ENCODE measurements at places on chromosomes 6 and 20.

DNA sequence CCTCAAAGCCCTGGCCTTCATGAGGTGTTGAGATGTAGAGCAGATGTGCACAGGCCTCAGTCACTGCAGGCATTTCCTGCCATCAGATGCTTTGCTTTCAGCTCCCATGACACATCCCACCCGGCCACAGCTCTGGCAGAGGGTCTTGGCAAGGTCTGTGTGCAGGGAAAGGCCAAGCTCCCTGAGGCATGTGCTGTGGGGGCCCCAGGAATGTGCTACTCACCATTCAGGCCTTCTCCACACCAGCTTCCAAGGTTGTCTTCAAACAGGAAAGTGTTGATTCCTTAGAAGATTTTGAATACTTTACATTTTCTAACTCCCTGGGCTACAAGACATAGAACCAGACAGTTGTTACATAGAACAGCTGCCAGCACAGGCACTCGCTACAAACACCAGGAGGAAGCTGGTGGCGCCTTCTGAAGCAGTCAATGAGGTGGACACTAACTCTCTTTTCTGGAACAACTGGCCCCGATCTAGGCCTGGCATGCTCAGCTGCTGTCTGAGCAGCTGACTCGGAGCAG lies 27.8 kb downstream of the CASS4 start:
- DNase-seq: peak; percentile 37

DNA sequence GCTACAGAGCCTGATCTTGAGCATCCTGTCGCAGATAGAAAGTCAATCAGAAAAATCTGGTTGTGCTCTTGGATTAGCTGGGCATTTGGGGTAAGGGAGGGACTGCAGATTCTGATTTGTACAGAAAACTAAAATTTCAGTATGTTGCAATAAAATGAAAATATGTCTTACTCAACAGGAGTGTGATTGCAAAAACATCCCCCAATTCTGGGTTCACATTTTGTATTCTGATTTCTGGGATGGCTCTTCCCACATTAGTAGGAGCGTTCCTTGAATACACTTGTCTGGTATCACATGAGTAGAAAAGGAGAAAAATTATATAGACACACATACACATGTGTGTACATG lies 40.5 kb downstream of the PANK2 start:
- DNase-seq: no peak

- DNase-seq: no peak
These were observed 7.6 kb downstream of the ENPP4 start for GRCh38 chr6:46137387-46137786.

DNA sequence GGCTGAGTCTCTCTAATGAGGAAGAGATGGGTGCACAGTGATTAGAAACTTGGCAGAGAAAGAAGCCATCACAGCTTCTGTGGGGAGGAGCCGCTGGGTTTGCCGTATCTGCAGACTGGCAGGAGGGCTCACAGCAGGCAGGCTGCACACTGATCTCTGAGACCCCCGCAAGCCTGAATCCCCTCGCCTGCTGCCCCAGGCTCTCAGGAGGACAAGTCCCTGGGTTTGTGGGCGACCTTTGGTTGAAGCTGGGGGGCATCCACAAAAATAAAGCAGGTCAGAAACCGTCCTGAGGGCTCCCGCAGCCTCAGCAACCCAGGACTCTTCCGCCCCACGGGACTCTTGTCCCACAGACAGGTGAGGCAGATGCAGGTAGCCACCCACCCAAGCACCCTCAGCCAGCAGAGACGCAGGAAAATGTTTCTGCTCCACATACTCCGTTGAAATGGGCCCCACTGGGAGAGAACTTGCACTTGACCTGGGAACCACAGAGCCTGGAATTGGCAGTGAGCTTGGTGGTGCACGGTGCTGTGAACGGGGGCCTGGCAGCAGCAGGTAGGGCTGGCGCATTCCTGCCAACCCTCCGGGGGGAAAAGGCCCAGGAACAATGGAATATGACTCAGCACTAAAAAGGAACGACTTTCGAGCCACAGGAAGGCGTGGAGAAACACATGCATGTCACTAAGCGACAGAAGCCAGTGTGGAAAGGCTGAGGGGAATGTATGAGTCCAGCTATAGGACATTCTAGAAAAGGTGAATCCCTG lies 89.9 kb downstream of the YTHDF1 start:
- no peak for DNase-seq

- no peak for DNase-seq
These were observed 6.2 kb downstream of the NKX2-2 start for GRCh38 chr20:21507400-21508229.

DNA sequence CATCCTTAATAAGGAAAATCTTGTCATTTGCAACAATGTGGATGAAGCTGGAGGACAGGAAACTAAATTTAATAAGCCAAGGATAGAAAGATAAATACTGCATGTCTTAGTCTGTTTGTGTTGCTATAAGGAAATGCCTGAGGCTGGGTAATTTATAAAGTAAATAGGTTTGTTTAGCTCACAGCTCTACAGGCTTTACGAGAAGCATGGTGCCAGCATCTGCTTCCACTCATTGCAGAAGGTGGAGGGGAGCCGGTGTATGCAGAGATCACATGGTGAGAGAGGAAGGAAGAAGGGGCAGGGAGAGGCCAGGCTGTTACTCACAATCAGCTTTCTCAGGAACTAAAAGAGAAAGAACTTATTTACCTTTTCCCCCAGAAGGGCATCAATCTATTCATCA lies 118.9 kb upstream of the SMLR1 start:
- DNase-seq: peak; percentile 10

GRCh38 chr6:29519291-29520010 lies 31.7 kb upstream of the MAS1L start:
- no peak for DNase-seq

DNA sequence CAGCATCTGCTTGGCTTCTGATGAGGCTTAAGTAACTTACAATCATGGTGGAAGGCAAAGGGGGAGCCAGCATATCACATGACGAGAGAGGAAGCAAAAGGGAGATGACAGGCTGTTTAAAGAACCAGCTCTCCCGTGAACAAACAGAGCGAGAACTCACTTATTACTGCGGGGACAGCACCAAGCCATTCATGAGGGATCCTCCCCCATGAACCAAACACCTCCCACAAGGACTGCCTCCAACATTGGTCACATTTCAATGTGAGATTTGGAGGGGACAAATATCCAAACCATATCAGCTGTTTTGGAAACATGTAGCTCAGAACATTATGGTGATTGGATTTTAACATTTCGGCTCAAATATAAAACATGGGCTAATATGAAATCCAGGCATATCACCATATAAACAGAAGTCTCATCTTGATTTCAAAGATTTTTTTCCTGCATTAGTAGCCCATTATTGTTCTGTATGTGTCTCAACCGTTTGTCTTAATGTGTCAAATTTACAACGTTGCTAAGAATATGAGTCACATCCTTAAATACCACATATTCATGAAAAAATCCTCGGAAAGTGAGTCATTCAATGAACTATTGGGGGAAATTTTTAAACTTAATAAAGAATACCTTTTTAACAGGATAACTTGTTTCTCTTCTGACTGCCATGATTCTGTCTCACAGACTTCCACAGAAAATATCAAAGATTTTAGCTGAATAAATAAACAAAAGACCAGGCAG lies 894.3 kb downstream of the TFAP2A start:
- peak; percentile 89 for DNase-seq

DNA sequence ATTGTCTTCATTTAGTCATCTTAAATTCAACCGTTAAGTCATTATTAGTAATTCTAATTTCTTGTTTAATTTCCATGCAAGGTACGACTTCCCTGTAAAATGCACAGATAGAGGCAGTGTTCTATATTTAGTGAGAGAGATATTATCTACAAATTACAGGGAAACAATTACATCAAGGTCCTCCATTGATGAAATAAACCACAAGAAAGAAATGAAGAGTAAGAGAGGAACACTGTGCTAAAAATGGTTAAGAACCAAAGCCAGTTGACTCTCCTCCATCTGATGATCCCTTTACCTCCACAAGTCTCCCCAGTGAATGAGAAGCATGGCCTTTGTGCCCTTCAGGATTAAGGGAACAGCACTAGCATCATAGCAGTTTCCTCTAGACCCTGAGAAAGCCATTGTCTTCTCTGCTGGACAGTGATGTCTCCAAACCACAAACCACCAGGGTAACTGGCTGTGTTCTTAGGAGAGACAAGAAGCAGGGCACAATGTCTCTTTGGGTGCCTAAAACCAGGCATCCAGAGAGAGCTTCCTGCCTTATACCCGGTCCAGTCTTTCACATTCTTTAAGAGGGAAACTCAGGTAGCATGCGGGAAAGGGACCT lies 38.1 kb downstream of the IRF4 start:
- no peak for DNase-seq

DNA sequence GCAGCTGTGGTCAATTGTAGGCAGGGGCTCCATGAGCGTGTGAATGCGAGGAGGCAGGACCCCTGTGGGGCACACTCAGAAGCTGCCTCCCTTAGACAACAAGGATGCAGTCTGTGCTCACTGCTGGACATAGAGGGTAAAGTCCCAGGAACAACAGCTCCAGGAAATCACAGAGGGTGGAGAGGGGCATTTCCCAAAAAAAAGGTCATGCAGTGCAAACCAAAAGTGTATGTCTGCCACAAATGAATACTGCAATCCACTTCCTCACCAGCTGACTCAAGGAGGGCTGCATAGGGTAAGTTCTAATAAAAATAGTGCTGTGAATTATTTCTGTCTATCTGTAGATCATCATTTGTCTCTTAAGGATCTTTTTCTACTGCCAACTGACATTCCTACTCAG lies 95.8 kb downstream of the RNF182 start:
- DNase-seq: no peak

- DNase-seq: no peak
These were observed 8.0 kb downstream of the PRDM13 start for GRCh38 chr6:99614430-99615186.

DNA sequence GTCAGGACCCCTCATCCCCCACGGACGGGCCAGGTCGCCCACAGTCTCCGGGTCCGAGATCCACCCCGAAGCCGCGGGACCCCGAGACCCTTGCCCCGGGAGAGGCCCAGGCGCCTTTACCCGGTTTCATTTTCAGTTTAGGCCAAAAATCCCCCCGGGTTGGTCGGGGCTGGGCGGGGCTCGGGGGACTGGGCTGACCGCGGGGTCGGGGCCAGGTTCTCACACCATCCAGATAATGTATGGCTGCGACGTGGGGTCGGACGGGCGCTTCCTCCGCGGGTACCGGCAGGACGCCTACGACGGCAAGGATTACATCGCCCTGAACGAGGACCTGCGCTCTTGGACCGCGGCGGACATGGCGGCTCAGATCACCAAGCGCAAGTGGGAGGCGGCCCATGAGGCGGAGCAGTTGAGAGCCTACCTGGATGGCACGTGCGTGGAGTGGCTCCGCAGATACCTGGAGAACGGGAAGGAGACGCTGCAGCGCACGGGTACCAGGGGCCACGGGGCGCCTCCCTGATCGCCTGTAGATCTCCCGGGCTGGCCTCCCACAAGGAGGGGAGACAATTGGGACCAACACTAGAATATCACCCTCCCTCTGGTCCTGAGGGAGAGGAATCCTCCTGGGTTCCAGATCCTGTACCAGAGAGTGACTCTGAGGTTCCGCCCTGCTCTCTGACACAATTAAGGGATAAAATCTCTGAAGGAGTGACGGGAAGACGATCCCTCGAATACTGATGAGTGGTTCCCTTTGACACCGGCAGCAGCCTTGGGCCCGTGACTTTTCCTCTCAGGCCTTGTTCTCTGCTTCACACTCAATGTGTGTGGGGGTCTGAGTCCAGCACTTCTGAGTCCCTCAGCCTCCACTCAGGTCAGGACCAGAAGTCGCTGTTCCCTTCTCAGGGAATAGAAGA lies 978 bp downstream of the HLA-A start:
- no peak for DNase-seq

DNA sequence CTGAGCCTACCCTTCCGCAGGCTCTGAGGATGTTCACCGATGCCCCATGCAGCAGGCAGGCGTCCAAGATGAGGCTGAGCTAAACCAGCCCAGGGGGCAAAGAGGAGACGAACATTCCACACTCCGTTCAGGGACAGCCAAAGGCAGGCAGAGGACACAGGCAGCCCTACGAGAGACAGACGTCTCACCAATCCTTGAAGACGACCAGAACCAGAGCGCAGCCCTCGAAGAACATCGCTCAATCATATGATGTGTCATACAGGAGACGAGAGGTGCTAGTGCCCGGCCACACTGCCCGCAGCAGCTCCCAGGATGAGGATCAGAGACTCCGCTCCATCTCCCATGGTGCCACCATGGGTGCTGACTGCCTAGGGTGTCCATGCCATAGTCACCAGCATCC lies 35.6 kb upstream of the TMEM181 start:
- DNase-seq: no peak

DNA sequence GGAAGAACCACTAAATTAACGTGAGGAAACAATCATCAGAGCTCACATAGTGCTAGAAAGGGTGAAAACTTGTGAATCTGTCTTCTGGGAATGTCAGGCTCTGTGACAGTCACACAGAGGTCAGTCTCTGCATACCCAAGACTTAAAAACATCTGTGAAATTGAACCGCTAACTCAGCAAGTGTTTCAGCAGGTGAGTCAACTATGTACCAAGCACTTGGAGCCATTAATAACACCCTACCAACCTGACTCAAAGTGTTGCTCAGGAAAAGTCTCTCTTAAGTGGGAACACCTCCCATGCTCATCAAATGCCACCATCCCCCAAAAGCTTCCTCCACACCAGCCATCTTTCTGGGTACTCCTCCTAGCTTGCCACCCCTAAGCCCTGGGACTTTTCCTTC lies 92.3 kb upstream of the CARMIL1 start:
- no peak for DNase-seq

DNA sequence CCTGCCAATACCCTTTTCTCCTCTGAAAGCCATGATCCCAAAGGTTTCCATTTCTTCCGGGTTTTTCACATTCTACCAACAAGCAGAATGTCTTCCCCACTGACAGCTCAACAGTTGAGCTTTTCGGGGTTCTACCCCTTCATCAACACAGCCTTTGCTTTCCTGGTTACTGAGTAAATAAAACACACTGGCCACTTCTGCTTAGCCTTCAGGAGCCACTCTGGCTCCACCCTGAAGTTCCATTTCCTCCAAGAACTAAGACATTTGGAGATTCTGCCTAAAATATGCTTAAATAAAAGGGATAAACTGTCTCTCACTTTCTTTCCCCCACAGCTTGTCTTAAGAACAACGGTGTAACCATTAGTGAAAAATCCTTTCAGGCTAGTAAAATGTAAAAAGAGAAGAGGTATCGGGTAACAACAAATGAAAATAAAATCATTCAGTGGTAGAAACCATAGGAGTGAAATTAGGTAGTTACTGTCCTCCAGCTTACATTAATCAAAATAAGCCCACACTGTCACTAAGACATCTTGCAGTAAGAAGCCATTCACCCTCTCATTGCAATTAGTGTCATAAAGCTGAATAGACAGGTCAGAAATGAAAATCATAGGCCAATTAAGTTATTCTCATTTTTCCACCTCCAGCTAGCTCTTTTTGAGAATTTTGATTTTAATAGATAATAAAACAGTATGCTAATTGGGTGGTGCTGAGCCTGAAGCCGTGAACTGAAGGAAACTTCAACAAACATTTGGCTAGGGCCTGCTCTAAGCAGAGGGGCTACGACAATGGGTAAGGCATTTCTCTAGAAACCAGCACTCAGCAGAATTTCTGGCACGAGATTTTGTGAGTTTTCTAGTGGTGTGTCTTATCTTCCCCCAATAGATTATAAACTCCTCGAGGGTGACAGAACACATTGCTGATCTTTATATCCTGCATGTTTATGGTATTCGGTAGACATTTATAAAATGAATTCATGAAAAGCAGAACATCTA lies 194.2 kb downstream of the KHDC1L start:
- DNase-seq: no peak

Data from pulmonary artery endothelial cell (primary cell).